KG1 (cell line): ENCODE measurements at places on chromosomes 4 and X.

DNA sequence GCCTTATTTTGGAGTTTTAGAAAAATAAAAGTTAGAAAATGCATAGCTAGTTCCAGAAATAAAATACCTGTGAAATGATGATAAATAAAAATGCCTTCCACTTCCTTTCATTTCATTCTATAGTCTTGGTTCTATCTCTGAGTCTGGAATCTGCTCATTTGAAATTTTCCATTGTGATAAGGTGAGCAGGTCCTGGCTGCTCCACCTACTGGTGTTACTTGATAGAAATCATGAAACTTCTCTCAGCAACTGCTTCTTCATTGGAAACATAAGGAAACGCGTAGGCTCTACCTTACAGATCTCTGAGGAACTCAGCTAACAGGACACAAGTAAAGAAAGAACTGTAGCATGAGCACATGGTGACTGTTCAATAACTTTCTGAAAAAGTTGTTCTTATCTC lies 141.8 kb downstream of the DCHS2 start:
- DNase-seq: no peak

DNA sequence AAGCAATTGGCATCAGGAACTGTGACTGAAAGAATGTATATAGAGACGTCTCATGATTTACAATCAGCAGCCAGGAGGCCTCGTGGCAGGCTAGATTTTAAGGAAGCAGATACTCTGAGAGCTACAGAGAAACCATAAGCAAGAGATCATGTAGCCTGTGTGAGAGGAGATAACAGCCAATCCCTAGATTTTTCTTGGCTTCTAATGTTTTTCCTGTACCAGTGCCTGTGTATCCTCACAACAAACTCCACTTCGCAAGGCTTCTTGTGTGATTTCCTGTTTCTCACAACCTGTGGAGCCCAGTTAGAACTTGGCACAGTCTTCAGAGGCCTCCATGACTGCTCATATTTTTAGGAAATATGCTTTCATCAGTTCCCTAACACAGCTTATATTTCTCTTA lies 147.9 kb downstream of the PTCHD1 start:
- no peak for DNase-seq

DNA sequence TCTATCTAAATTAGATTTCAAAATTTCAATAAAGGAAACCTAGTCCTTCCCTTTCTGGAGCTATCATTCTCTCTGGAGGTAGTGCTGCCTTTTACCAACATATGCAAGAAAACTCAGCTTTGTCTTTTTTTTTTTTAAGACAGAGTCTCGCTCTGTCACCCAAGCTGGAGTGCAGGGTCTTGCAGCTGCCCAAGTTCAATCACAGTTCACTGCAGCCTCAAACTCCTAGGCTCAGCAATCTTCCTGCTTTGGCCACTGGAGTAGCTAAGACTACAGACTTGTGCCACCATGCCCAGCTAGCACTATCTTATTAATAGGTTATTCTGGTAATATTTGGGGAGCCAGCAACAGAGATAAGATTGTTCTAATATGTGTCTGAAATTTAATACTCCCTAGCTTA lies 12.3 kb downstream of the AASDH start:
- DNase-seq: no peak

GRCh38 chr4:151703401-151703800 lies 57.4 kb downstream of the GATB start:
- DNase-seq: no peak

DNA sequence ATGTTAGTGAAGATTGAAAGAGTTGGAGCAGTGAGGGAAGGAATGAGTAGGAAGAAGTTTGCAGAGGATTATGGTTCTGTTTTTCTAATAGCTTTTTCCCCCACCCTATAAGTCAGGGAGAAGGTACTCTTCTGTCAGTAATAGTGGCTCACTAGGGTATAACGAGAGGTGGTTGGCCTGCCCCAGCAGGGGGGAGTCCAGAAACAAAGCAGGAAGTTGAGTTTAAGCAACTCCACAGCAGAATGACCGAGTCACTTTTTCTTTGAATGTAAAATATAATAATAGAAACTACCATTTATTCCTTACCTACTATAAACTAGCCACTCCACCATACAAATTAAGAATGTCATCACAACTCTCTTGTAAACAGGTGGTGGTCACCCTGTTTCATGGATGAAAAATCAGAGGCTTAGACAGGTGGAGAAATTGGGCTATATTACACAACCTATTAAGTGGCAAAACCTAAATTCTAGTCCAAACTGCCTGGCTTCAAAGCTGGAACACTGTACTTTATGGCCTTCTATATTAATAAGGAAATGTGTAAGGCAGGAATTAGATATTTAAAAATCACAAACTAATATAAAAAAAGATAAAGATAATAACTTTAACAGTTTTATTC lies 21.9 kb downstream of the AP1AR start:
- no peak for DNase-seq

DNA sequence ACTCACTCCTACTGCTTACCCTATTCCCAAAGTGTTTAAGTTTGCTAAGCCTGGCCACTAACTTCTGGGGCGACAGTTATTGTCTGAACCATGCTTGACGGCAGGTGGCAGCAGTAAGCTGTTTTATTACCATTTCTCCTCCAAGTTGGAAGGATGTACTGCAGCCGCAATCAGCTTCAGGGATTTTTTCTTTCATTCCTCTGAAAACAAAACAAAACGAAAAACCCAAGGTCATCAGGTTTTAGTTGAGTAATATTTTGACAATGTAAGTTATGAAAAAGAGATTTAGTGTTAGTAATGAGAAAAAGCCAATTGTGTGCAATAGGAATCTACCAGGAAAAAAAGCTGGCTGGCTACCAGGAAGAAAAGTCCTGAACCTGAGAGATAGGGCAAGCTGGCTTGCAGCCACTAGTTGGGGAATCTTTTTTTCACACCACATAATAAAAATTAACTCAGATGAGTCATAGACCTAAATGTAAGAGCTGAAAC lies 13.2 kb upstream of the RAB9B start:
- peak; percentile 9 for DNase-seq

DNA sequence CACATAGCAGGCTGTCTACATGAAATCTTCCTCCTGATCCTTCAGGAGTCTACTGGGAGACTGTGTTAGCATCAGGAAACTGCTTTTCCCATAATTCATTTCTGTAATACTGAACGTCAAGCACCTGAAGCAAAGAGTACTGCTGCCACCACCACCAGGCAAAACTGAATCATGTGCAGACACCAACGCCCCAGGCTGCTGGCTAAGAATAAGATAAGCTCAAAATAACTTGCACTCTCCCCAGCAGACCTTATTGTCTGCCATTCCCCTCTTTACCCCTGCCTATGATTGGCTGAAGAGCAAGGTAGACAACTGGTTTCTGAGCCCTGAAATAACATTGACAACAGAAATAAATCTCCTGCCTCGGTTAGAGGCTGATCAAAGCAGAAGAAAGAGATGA lies 70.1 kb downstream of the LHFPL1 start:
- DNase-seq: no peak

GRCh38 chr4:99630857-99631360 lies 26.7 kb downstream of the C4orf54 start:
- DNase-seq: no peak

GRCh38 chr4:85496126-85496849 lies 21.3 kb downstream of the ARHGAP24 start:
- DNase-seq: no peak

DNA sequence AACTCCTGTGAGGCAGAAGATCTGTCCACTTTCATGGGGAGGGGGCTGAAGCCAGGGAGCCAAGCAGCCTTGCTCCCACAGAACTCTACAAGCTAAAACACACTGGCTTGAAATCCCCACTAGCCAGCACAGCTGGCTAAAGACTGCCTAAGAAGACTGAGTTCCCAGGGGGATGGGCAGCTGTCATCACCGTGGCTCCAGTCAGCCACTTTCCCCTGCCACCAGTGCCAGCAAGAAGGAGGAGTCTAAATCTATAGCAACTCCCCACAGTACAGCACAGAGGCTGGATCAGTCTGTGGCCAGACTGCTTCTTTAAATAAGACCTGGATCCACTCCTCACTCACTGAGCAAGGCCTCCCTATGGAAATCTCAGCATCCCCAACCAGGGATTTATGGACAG lies 308.6 kb downstream of the FAM47B start:
- DNase-seq: no peak

DNA sequence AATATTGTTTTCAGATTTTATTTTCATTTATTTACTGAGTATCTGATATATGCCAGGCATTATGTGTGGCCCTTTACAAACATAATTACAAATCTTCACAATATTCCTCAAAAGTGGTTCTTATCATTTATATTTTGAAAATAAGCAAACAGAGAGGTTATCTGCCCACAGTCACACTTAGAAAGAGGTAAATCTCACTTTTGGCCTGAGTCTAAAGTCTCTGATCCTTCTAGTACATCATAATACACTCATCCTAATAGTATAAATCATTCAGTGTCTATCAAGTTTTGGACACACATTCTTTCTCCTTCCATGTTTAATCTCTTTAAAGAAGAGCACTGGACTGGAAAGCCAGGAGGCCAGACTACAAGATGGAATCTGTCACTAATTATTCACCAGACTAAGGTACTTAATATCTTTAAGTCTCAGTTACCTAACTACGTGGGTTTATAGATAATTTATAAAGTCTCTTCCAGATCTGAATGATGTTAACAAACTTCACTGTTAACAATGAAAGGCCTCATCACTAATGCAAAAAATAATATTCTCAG lies 281.3 kb downstream of the PPP3CA start:
- DNase-seq: no peak

GRCh38 chrX:49272421-49272820 lies 2.8 kb downstream of the PPP1R3F start:
- no peak for DNase-seq

GRCh38 chr4:115228851-115229250 lies 115.4 kb upstream of the NDST4 start:
- no peak for DNase-seq

- DNase-seq: no peak
Observed at GRCh38 chr4:95068818-95069478, 311.2 kb downstream of the BMPR1B start.

DNA sequence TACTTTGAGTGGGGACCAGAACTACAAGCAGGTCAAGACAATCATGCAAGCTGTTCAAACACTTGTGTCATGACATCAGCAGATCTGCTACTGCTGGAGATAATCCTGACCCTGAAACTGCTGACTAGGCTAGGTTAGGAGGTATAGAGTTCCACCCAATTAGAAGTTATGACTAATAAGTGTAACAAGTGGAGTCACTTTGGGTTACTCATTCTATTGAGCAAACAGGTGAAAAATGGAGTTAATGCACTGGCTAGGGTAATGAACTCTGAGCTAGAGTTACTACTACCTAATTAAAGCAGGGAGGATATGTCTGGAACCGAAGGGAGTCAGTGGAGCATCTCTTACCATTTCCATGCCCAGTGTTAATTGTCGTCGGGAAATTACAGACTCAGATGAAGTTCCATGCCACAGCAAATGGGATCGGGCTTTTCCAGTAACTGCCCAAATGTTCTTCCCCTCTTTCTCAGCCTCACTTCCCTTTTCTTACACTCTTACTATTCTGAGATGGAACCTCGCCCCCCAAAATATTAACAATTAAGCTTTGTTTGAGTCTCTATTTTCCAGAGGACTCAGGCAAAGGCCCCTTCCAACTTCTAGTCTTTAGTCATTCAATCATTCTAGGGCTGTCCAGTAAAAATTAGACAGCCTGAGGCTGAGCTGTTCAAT lies 19.8 kb upstream of the MANBA start:
- DNase-seq: no peak

GRCh38 chr4:88858752-88859151 lies 161.1 kb upstream of the NAP1L5 start:
- peak; percentile 25 for DNase-seq

DNA sequence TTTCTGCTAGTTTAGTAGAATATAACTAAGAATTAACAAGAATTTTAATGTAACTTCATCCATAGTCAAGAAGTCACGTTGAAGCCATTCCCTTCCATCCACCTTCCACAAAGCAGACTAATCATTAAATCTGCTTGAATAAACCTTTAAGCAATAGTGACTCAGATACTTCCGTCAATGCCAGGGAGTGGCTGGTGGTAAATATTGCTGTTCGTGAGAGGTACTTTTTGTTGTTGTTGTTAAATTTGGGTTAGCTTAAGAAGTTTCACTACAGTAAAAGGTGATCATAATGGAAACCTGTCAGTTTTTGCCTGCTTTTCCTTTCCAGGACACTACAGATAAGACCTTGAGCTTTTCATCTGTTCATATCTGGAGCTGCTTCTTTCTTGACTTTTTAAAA lies 316.3 kb downstream of the TMA16 start:
- no peak for DNase-seq

DNA sequence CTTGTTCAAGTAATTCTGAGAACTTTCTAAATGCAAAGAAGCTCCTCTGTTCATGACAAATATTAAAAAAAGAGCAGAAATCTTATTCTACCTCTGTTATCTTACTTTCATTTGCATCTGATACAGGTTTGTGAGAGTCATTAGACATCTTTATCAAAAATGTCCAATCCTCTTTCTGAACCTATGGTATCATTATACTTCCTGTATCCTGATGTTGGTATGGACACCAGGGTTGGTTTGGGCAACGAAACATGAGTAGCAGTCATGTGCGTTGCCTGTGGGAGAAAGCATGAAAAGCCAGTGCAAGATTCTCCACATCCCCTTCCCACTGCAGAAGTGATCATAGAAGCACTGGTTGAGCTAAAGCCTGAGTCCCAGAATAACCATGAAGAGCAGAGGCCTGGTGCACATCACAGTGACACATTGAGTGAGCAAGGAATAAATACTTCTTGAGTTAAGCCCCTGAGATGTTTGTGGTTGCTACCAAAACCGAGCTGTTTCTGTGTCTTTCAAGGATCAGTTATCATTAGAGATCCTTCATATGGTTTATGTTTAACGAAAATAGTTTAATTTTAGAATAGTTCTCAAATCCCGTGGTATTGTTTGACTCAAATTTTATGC lies 197.2 kb downstream of the BANK1 start:
- DNase-seq: no peak

- no peak for DNase-seq
Observed at GRCh38 chr4:60926624-60927023, 273.5 kb upstream of the ADGRL3 start.

DNA sequence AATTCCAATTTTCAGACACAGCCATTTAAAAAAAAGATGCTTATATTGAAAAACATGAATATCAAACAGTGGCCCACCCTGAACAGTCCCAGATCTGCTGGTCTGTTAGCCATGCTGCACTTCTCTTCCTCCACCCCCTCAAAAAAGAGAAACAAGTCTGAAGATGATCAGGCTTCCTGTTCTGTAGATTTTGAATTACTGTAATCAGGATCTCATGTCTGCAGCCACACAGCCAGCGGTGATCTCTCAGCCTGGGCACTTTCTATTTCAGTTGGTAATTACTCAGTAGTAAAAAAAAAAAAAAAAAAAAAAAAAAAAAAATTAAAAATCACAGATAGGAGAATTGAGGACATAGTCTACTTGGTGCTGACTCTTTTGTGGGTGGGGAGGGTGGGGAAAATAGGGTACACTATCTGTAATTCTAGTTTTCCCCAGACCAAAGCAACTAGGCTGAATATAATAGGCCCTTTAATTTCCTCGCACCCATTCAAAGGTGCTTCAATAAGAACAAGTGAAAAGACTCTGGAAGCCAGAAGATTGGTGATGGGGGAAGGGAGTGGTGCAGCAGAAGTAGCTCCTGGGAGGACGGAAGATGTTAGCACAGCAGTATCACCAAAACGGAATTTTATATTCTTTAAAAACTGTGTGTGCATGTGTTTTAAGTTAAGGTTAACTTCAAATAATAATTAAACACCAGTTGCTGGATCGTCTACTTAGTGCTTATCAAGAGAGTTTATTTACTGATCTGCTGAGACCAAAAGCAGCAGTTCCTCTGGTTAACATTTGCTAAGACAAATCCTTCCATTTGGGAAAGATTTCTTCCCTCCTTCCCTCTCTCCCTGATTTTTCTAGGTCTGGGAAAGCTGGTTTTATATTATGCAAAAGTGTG lies 47.0 kb downstream of the SPRY1 start:
- peak; percentile 53 for DNase-seq
